Tibial nerve (tissue), 4 donors: ENCODE measurements at places on chromosomes 7 and 10. TPM values are rescaled to one million over a fixed set of nuclear protein-coding genes. Genes with fewer than 3 reads are reported as not detected.
A peak's percentile ranks its signal among the peaks of the same experiment; 100 is the strongest.

Gene TFEC
- total RNA-seq, result 2.6 TPM

Gene TCAF2
- total RNA-seq, result 4.7 TPM

GRCh38 chr10:19012111-19012510 is 36.5 kb upstream of the MALRD1 start:
- no peaks in the 10 kb centered on the region for H3K4me1 ChIP-seq
- no peak for DNase-seq
- no peaks in the 10 kb centered on the region for H3K36me3 ChIP-seq
- no peaks in the 10 kb centered on the region for H3K27me3 ChIP-seq

- no peaks in the 10 kb centered on the region for H3K27me3 ChIP-seq
- no peak overlapping the region for H3K27ac ChIP-seq
- no peaks in the 10 kb centered on the region for H3K4me1 ChIP-seq
These were observed 40.2 kb downstream of the NSUN6 start for GRCh38 chr10:18611168-18611567.

GRCh38 chr10:102400076-102400475 is 4.6 kb downstream of the NFKB2 start:
- H3K4me3 ChIP-seq, result peak overlapping the region; percentile 60
- peaks cover 11% of the 10 kb centered on the region for H3K36me3 ChIP-seq
- no peaks in the 10 kb centered on the region for H3K27me3 ChIP-seq
- H3K27ac ChIP-seq, result peak overlapping the region; percentile 86
- no peak for DNase-seq

GRCh38 chr10:97483921-97484320 is 14.3 kb downstream of the MMS19 start:
- peaks cover 61% of the 10 kb centered on the region for H3K36me3 ChIP-seq
- H3K27ac ChIP-seq, result no peak overlapping the region
- H3K4me3 ChIP-seq, result no peak overlapping the region
- DNase-seq, result no peak

DNA sequence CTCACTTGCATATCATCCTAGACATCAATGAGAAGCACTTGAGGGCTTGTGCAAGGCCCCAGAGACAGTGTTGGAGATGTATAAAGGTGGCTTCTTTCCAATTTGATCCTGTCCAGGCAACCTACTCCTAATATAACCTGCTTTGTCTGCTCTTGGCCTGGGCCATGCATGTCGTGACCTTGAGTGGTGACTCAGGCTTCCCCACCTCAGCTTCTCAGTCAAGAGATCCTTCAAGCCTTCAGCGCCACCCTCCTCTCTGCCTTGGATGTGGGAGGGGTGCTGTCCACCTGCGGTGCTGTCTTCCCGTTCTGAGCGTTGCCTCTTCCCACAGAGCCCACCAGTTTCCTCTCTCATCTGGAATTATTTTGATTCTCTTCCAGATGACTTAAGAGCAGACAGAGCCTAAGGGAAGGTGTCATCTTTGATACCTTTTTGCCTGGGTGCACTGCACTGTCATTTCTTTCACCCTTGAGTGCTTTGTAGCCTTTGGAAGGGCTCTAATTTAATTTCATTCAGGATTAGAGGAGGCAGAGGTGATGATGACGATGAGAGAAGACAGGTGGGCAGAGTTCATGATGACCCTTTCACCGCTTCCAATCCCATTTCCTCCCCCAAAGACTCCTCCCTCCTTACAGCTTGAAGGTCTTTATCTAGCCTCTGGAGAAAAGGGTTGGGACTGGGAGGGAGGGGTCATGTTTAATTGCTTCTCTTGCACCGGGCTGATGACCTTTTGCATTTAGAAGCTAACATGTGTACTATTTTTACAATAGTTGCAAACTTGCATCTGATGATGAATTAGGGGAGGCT is 6.9 kb downstream of the LSMEM1 start:
- no peak for DNase-seq
- no peak overlapping the region for H3K4me3 ChIP-seq
- H3K4me1 ChIP-seq, result peaks cover 8% of the 10 kb centered on the region
- H3K27ac ChIP-seq, result peak overlapping the region; percentile 79

DNA sequence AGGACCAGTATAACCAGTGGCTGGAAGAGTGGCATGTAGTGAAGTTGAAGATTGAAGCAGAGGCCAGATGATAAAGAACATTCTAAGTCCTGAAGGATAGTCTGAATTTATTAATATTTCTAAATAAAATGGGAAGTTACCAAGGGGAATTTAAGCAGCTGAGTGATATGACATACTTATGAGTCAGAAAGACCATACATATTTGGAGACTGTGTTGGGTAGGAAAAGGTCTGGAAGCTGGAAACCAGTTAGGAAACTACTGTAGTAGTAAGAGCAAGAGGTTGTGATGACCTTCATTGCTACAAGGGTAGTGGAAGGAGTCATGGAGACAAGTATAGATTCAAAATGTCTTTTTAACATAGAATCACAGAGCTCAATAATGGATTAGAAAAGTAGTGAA is 752.3 kb downstream of the SUGCT start:
- DNase-seq, result no peak
- H3K36me3 ChIP-seq, result no peaks in the 10 kb centered on the region
- H3K27me3 ChIP-seq, result no peaks in the 10 kb centered on the region
- no peak overlapping the region for H3K4me3 ChIP-seq
- H3K27ac ChIP-seq, result no peak overlapping the region

DNA sequence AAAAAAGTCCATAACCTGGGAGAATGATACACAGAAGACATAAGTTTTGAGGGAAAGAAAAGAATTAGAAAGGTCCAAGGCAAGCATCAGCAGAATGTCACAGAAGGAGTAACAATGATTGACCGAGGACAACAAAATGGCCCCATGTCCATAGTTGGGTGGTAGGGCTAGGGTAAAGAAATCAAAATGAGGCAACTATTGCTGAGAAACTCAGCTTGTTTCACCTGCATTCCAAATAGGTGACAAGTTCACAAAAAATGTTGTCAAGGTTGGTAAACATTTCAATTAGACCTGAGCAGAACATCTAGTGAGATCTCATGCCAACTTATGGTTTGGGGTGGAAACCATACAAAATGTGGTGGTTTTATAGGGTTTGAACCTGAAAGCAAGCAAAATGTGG is 22.8 kb upstream of the DLX6 start:
- no peaks in the 10 kb centered on the region for H3K36me3 ChIP-seq
- DNase-seq, result no peak
- H3K4me3 ChIP-seq, result no peak overlapping the region

- DNase-seq, result no peak
- H3K27ac ChIP-seq, result no peak overlapping the region
- no peaks in the 10 kb centered on the region for H3K36me3 ChIP-seq
- H3K27me3 ChIP-seq, result no peaks in the 10 kb centered on the region
- no peaks in the 10 kb centered on the region for H3K4me1 ChIP-seq
These were observed 102.5 kb downstream of the APBB1IP start for GRCh38 chr10:26540601-26541000.

DNA sequence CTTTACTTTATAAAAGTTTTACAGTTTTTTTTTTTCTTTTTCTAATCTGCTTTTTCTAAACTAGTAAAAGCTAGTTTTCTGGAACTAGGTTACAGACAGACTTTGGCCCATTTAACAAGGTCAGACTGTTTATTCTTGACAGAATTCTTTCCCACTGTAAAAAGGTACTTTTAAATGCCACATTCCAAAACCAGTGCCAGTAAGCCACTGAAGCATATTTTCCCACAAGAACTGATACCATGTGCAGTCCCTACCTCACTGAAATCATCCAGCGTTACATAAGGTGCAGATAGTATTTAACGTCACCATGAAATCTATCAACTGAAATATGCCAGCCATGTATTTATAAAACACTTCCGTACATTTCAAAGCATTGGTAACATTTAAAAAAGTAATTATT is 121.6 kb downstream of the CDK6 start:
- no peak overlapping the region for H3K4me3 ChIP-seq
- H3K27ac ChIP-seq, result no peak overlapping the region
- peaks cover 14% of the 10 kb centered on the region for H3K4me1 ChIP-seq
- no peaks in the 10 kb centered on the region for H3K36me3 ChIP-seq

DNA sequence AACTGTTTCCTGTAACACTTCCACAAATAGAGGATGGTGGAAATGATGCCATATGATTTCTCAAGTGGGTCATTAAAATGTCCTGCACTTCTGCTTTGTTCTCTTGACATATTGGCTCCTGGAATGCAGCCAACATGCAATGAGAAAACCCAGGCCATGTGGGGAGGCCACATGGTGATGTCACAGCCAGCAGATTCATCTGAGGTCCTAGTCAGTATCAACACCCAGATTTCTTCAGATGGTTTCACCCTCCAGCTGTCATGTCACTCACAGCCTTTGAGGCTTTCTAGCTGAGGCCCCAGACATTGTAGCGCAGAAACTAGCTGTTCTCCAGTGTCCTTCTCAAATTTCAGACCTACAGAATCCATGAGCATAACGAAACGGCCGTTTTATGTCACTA is 102.3 kb upstream of the NUPR2 start:
- no peaks in the 10 kb centered on the region for H3K27me3 ChIP-seq
- no peaks in the 10 kb centered on the region for H3K36me3 ChIP-seq
- no peak overlapping the region for H3K27ac ChIP-seq
- no peak for DNase-seq
- no peak overlapping the region for H3K4me3 ChIP-seq
